ENCODE measurements at places on chromosomes 2 and 18. TPM values are rescaled to one million over a fixed set of nuclear protein-coding genes. Genes with fewer than 3 reads are reported as not detected.

CERS6 gene
- total RNA-seq, result 23.4 TPM

GALNT13 gene
- total RNA-seq, result 2.0 TPM

IL36G gene
- not detected for total RNA-seq

TCF7L1 gene
- 30.8 TPM for total RNA-seq

PLGLB2 gene
- total RNA-seq, result 3.7 TPM

SCYGR5 gene
- total RNA-seq, result not detected

AGPS gene
- 66.2 TPM for total RNA-seq

ITGB6 gene
- total RNA-seq, result 7.6 TPM

TBR1 gene
- total RNA-seq, result not detected

TANC1 gene
- 45.0 TPM for total RNA-seq
